ENCODE measurements at places on chromosomes 6 and 20. TPM values are rescaled to one million over a fixed set of nuclear protein-coding genes. Genes with fewer than 3 reads are reported as not detected.

Gene SH3BGRL2
- 114 TPM for total RNA-seq

Gene SOX4
- 73.5 TPM for total RNA-seq

Gene FOXC1
- total RNA-seq, result 12.1 TPM

Gene THEMIS
- not detected for total RNA-seq

GRCh38 chr20:22825546-22825945, 209.6 kb upstream of the SSTR4 start:
- no peak for DNase-seq

- DNase-seq, result no peak
Measured at GRCh38 chr20:23569570-23569969, 1.3 kb upstream of the CST9L start.

Data from dermis blood vessel endothelial cell (primary cell).